SK-N-SH treated with all-trans-retinoic acid at 6 μM for 48 hours (cell line): ENCODE measurements at places on chromosomes 7 and 10.

GRCh38 chr7:100720671-100721504, 620 bp downstream of the EPO start:
- ATAC-seq, result peak; percentile 47

DNA sequence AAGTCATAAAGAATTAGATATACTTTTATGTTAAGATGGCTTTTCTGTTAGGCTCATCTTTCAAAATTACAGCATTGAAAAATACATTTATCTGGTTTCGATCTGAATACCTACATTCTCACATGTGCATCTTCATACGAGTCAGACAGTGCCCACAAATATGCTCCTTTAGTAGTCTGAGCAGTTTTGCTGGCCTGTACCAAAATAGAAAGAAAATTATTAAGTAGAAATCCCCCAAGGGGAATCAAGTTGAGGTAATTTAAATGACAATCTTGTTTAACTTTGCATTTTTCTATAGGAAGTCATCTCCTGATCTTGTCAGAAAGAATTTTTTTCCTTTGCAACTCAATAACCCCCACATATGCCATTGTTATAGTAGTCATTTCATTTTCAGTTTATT, 287.4 kb upstream of the SEMA3D start:
- ATAC-seq, result peak; percentile 95

DNA sequence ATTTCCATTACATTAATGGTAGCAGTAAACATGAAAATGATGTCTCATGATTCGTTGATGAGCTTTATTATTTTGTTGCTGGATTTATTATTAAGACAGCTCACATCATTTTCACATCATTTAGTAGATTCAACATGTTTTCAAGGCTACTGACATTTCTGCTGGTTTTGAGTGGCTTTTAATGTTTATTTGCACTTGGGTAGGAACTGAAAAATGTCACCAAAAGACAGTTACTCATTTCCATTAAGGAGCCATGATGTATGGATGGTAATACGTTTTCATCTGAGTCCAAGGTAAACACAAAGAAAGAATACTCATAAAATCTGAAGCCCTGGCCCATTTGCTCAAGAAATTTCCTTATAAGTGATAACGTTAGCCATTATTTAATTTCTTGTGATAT, 14.8 kb downstream of the PDK4 start:
- ATAC-seq, result no peak

GRCh38 chr7:120165227-120165626, 107.7 kb upstream of the KCND2 start:
- ATAC-seq, result no peak

DNA sequence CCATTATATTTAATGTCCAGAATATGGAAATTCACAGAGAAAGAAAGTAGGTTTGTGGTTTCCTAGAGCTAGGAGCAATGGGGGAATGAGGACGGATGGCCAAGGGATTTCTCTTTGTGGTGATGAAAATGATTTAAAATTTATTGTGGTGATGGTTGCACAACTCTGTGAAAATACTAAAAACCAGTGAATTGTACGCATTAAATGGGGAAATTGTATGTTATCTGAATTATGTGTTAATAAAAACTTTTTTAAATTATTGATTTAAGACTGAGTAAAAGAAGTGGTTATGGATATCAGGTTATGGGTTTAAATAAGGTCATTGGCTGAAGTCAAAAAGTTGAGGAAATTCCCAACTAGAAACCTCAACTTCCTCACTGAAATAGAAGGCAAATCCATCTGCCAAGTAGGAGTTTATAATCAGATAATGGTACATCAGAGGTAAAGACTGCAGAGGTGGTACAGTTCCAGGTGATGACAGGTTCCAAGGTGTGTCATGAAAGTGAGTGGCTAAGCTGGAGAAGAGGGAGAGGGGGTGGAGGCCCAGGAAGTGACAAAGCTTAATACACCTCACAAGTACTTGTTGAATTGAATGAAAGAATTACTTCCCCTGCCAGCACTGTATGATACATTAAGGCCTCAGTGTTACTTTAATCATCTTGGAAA, 68.9 kb upstream of the CCDC71L start:
- ATAC-seq, result no peak

- ATAC-seq, result no peak
Measured at GRCh38 chr7:361680-362401, 71.9 kb downstream of the FOXL3 start.

DNA sequence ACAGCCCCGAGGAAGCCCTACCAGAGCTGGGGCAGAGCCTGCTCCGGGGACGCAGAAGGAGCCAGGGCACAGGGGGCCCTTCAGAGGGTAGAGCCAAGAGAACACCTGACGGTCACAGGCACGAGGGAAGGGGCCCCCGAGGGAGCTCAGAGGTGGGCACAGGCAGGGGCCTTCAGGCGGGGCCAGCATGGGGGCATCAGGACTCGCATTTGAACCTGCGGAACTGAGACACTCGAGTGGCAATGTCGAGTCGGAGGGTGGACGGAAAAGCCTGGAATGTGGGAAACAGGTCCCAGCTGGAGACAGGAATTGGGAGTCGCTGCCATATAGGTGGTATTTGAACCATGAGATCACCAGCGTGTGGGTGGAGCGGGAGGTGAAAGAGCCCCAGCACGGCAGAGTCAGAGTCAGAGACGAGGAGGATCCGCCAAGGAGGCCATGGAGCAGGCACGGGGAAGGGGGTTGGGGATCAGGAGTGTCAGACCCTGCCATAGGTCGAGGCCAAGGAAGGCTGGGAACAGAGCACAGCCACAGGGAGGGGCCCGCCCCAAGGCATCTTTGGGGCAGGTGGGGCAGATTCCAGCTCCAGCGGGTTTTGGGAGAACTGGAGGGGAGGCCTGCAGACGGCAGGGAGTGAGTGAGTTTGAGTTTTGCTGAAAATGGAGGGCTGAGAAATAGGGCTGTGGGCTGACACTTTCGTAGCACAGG, 13.8 kb downstream of the STK32C start:
- no peak for ATAC-seq

DNA sequence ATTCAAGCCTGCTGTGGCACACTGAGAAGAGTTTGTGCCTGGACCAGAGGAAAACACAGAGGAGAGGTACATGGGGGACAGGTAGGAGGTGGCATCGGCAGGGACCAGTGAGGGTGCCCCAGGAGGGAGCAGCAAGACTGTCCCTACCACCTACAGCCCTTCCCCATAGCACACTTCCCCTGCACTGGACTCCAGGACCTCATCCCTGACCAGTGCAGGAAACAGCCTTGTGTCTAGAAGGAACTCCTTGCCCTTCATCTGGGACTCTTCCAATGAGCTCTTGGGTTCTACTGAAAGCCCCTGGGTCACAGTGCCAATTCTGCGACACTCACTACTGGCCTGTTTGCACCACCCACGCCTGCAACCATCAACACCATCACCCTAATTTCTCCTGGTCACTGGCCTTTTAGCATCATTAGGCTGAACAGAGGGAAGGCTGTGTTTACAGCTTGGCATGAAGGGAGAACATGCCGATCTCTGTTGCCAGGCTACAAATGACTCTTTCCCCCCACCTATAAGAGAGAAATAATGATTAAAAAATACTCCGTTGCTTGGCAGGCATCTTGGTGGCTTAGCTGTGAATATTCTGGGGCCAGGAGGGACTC, 371.9 kb upstream of the ZMIZ1 start:
- ATAC-seq, result no peak

- ATAC-seq, result no peak
Measured at GRCh38 chr7:111012799-111013675, 77.9 kb upstream of the LRRN3 start.

DNA sequence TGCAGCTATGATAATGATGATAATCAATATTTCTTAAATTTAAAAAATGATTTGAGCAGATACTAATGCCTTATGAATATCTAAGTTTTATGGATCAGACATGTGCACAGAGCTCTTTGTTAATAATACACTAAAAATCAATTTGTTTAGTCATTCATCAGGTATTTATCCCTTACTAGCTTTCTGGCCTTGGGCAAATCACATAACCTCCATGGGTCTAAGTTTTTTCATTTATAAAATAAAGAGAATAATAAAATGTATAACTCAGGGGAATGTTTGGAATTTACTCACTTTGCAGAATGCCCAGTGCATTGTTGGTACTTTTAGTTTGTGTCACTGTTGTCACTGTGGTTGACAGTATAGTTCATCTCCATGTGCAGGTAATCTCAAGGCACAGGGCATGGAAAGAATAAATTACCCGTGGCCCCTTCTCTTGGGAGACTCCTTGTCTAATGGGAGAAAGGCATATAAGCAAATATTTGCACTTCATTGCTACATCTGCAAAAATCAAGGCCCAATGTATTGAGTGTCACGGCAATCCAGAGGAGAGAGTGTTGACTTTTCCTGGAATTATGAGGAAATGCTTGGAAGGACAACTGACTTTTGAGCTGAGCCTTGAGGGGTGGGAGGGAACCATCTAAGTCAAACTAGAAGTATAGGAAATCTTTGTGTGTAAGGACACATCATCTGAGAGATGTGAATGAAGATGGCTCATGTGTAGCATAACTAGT, 64.7 kb upstream of the CTTNBP2 start:
- ATAC-seq, result no peak

GRCh38 chr7:77544518-77544917, 7.4 kb downstream of the PTPN12 start:
- no peak for ATAC-seq

- no peak for ATAC-seq
Measured at GRCh38 chr7:94052398-94053180, 48.4 kb upstream of the BET1 start.

DNA sequence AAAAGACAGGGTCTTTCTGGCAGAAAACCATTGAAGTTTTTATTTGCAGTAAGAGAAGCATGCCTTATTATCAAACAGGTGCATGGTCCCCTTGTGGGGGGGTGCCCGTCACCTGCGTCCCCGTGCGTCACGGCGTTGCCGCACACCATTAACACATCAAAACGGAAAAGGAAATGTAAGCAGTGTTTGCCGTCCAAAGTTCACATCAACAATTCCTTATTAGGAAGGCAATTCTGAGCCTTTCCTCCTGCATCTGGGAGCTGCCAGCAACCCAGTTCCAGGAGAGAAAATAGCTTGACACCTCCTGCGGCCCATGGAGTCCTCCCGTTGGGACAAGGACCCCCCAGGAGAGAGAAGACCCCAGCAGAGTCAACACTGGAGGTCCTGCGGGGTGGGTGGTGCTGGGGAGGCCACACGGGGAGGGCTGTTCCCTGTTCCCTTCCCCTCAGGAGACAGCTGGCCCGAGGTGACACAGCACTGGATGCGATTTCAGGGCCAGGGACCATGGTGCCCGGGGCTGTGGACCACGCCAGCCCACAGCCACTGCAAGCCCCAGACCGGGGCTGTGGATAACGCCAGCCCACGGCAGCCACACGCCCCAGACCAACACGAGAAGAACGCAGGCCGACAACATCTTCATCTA, 39.5 kb downstream of the DIP2C start:
- no peak for ATAC-seq

DNA sequence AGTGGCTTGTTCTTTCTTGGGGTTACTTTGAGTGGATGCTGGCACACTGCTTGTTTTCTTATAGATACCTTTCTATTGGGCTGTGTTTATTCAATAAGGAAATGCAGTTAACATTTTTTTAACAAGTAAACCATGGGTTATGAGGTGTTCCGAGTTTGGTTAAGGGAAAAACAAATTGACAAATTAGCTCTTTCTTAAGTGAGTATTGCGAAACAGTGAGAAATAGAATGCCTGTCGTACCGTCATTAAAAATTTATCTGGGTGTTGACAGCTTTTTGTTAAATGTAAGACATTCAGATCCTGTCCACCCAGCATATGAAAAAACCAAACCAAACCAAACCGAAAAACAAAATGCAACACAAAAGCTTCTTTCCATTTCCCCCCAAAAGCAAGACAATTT, 6.2 kb downstream of the CUX1 start:
- ATAC-seq, result no peak

DNA sequence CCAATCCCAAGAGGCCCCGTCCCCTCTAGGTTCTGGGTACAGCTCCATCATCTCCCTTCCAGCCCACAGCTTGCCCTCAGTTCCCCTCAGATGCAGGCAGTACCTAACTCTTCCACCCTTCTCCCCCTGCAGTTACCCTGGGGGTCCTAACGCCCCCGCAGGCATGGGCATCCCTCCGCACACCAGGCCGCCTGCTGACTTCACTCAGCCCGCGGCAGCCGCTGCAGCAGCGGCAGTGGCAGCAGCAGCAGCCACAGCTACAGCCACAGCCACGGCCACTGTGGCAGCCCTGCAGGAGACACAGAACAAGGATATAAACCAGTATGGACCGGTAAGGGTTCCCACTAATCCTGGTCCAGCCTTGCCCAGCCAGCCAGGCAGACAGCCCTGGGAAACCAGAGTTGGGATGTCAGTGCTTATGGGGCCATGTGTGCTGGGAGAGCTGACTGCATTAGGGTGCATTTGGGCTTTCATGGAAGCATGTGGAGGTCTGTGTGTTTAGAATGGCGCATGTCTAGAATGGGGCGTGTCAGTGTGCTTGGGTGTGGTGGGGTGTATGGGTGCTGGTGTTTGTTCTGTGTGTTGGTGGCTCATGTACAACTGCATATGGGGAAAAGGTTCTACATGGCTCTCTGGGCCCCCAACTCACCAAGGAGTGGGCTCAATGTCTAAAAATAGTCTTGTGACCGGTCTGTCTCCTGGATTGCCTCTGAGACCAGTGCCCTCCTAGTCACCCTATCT, 55.1 kb upstream of the PPIF start:
- ATAC-seq, result no peak; the same call in 2 of the 3 replicates

GRCh38 chr7:139490130-139490529, 6.7 kb upstream of the KLRG2 start:
- no peak for ATAC-seq
